ENCODE measurements at places on chromosomes 6 and 20.

- no peak for DNase-seq
Measured at GRCh38 chr6:33458676-33459075, 4.3 kb downstream of the ZBTB9 start.

DNA sequence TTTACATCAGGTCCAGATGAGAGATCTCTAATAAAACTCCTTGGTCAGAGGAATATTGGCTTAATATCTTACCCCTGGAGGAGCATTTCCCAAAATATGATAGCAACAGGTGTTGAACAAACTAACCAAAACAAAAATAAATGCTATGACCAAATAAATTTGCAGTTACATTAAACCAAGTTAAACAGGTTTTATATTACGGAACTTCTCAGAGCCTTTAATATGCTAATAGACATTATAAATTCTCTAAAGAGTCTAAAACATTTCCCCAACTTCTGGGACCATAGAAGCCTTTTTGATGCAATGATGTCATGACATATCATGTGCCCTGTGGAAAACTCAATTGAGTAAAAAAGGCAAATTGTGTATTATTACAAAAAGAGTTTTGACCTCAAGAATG is 90.9 kb upstream of the ARMC2 start:
- DNase-seq = no peak

GRCh38 chr20:17365831-17366230 is 139.0 kb downstream of the PCSK2 start:
- no peak for DNase-seq

DNA sequence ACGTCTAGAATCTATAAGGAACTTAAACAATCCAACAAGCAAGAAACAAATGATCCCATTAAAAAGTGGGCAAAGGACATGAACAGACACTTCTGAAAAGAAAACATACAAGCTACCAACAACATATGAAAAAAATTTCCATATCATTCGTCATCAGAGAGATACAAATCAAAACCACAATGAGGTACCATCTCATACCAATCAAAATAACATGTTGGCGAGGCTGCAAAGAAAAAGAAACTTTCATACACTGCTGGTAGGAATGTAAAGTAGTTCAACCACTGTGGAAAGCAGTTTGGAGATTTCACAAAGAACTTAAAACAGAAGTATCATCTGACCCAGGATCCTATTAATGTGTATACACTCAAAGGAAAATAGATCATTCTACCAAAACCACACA is 243.9 kb upstream of the RUNX2 start:
- no peak for DNase-seq

DNA sequence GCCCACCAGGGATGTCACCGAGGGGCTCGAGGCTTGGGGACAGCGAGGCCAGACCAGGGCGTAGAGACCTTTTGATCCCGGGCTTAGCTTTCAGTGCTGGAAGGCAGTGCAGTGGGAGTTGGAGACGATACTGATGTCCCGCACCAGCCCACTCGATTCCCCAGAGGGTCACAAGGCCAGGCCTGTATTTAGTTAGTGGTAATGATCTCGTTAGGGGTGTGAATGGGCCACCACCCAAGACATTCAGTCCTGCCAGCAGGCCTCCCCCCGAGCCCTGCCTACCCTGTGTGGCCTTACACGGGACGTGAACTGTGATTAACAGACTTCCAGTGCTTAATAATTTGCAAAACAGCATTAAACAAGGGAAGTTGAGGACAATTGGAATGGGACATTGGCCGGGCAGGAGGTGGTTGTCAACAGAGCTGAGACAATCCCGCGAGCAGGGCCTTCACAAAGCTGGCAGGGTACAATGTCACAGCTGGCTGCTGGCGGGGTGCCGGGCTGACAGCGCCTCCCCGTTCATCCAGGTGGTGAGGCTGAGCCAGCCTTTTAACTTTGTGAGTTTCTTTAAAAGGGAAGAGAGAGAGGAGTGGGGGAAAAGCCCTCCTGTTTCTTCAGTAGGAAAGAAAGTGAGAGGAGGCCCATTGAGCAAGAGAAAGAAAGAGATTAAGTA is 175.3 kb upstream of the RALGAPA2 start:
- no peak for DNase-seq

GRCh38 chr6:151962246-151962846 is 154.9 kb downstream of the ESR1 start:
- DNase-seq = peak; percentile 26

GRCh38 chr6:16694781-16695578 is 66.3 kb downstream of the ATXN1 start:
- peak; percentile 68 for DNase-seq

GRCh38 chr6:126480268-126480667 is 140.4 kb downstream of the CENPW start:
- no peak for DNase-seq

GRCh38 chr20:41006936-41007474 is 21.6 kb upstream of the TOP1 start:
- DNase-seq = no peak

GRCh38 chr6:24925661-24926060 is 10.1 kb downstream of the RIPOR2 start:
- DNase-seq = no peak

DNA sequence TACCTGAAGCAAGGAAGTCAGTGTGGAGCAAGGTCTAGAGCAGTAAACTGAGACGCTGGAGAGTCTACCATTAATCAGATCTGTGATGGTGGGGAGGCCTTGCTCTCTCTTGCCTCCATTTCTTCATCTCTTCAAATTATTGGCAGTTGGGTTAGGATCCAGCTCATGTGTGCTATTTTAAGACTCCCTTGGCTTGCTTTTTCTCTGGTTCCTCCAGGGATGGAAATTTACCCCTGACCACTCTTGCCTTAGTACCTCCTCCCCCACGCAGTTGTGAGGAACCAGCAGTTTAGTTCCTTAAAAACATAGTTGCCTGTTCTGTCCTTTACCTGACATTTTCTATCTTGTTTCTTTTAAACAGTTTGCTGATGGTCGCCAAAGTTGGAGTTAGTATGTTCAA is 7.4 kb downstream of the TMEM14C start:
- DNase-seq = no peak

GRCh38 chr6:80456724-80457438 is 350.4 kb downstream of the BCKDHB start:
- DNase-seq = no peak

GRCh38 chr6:16355699-16356446 is 117.5 kb downstream of the GMPR start:
- no peak for DNase-seq

GRCh38 chr6:137901454-137901853 is 34.4 kb downstream of the TNFAIP3 start:
- DNase-seq = no peak

DNA sequence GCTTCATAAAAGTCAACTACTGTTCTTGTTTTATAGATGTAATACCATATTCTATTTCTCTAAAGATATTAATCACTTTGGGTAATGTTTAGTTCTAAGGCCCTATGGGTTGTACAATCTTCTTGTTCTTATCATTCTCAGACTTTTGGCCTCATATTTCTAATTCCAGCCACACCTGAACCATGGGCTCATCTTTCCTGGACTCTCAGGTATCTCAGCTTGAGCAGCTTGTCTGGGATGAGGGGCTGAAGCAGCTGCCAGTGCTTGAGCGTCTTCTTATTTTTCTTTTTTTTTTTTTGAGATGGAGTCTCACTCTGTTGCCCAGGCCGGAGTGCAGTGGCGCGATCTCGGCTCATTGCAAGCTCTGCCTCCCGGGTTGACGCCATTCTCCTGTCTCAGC is 150.2 kb downstream of the KIF6 start:
- DNase-seq = no peak

DNA sequence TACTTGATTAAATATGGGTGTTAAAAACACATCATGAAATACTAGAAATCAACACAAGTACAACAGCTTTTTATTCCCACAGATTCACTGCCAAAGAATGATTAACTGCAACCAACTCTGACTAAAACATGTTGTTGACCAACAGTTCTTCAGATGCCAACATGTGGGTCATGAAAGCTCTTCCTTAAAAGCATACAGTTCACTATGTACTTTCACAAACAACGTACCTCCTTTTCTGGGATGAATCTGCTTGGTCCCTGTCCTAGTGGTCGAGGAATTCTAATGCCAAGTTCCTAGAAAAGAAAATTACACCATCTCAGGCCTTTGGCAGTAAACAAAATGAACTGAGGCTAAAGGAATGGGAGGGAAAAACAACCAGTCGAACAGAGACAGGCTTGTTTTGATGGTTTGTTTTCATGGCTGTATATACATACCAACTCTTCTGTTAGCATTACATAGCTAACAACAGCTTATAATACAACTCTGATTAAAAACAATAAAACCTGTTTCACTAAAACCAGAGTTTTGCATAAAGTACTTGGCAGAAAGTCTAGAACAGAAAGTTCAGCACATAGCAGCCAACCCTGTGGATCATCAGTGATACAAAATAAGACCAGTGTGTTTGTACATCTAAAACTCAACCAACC is 92.5 kb downstream of the SESN1 start:
- DNase-seq = peak; percentile 1

DNA sequence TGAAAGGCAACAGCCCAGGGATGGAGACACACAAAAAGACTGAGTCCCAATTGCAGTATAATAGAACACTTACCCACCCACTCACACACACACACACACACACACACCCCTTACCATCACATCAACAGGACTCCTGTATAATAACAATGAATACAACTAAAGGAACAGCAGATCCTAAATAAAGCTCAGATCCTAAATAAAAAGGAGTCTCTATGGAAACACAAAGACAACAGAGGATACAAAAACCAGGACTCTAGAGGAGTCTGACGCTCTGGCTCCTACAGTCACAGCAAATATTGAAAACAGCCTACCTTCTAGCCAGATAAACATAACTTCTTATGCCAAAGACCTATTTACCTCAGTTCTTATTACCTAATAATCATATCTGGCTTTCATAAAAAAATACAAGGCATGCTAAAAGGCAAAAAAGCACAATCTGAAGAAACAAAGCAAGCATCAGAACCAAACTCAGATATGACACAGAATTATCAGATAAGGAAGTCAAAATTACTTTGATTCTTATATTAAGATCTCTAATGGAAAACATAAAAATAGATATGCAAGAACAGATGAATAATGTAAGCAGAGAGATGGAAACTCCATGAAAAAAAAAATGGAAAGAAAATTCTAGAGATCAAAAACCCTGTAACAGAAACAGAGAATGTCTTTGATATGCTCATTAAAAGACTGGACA is 134.9 kb downstream of the MMUT start:
- DNase-seq = no peak

DNA sequence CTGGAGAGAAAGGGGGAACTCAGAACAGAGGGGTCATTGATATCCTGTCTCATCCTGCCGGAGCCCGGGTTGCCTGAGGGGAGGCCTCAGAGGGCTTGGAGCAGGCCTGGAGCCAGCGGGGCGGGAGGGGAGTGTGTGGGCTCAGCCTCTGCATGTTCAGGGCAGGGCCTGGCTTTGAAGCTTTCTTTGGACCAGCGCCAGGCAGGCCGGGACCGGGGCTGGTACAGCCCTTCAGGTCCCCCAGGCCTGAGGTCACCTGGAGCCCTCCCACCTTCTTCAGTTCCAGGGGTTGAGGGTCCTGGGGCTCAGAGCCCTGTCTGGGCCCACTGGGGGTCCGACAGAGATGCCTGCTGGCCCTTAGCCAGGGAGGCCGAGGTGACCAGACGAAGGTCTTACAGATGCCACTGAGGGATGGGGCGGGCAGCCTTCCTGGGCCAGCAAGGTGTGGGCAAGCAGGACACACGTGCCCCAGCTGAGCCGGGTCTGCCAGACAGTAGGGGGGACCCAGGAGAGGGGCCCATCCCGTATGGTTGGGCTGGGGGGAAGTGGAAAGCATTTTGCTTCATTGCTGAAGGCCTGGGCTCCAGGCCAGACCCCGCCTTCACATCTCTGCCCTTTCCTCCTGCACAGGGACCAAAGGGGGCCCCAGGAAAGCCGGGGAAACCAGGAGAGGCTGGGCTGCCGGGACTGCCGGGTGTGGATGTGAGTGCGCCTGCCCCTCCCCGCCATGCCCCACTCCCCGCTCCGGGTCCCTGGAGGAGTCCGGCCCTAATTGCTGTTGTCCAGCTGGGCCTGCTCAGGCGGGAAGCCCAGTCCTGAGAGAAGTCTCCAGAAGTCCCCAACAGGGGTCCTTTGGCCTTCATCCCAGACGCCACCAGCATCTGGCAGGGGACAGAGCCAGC is 2.0 kb downstream of the COL9A3 start:
- no peak for DNase-seq

DNA sequence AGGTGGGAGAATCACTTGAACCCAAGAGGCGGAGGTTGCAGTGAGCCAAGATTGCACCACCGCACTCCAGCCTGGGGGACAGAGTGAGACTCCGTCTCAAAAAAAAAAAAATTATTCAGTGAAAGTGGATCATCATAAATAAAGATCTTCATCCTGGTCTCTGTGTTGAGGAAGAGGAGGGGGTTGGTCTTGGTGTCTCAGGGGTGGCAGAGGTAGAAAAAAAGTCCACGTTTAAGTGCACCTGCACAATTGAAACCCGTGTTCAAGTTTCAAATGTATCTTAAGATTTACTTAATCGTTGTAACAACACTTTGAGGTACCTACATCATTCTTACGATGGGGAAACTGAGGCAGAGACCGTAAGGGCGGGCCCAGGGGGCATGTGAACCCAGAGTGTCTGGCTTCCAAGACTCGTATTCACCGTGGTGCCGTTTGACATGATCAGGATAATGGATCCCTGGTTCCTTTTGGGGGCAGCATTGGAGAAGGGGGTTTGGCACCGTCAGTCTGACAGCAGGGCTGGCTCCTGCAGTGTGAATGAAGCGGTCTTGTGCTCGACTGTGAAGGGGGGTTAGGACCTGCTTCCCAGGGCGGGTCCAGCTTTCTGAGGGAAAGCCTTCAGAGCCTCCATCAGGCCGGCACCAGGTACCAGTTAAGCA is 32.9 kb upstream of the ID1 start:
- DNase-seq = no peak

DNA sequence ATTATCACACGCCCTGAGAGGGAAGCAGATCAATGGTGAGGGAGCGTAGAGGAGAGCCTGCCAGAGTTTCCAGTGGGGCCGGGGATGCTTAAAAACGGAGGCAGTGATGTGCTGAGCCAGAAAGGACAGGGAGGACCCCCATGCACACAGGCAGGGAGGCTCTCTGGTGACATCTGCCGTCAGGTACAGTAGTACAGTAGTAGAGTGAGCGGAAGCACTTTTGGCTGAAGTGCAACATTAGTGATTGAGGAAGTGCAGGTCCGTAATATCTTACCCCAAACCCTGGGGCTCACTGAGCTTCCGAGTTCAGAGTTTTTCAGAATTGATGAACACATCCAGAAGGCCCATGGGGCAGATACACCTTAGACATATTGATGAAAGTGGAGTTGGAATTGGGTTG is 42.1 kb downstream of the GFRA4 start:
- no peak for DNase-seq

DNA sequence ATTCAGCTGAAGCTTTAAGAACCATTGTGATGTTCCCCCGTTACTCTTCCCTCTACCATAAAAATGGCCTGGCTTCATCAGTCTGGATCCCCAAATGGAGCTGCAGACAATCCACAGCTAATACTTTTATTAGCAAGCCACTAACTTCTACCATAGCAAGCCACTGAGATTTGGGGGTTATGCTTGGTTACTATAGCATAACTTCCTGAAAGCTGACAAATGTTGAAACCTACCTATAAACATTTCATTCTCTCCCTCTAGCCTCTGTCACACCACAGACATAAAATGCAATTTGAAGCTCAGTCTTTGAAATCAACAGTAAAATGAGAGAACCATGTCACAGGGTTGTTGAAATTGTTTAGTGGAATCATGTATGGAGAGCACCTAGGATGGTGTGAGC is 3.0 kb upstream of the HTR1E start:
- peak; percentile 2 for DNase-seq

GRCh38 chr6:22899426-22899825 is 330.1 kb downstream of the HDGFL1 start:
- no peak for DNase-seq

GRCh38 chr6:50003139-50003538 is 18.7 kb downstream of the DEFB110 start:
- DNase-seq = no peak

Data from GM12865 (cell line).